ENCODE measurements at places on chromosomes 6 and 20.

DNA sequence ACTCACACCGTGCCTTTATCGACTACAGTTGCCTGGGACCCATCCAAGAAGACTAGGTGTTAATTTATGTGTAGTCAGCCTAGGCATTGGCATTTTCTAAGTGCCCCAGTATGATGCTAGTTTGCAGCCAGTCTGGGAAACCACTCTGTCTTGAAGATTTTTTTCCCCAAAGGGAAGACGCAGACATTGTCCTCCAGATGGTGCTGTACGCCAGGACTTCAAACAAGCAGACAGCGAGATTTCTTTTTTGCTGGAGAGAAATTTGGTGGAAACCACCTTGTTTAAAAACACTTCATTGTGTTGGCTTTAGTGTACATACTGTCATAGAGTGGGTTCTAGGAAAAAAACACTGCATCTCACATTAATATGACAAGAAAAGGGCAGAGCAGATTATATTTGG is 30.0 kb downstream of the ALDH5A1 start:
- peak; percentile 49 for DNase-seq

DNA sequence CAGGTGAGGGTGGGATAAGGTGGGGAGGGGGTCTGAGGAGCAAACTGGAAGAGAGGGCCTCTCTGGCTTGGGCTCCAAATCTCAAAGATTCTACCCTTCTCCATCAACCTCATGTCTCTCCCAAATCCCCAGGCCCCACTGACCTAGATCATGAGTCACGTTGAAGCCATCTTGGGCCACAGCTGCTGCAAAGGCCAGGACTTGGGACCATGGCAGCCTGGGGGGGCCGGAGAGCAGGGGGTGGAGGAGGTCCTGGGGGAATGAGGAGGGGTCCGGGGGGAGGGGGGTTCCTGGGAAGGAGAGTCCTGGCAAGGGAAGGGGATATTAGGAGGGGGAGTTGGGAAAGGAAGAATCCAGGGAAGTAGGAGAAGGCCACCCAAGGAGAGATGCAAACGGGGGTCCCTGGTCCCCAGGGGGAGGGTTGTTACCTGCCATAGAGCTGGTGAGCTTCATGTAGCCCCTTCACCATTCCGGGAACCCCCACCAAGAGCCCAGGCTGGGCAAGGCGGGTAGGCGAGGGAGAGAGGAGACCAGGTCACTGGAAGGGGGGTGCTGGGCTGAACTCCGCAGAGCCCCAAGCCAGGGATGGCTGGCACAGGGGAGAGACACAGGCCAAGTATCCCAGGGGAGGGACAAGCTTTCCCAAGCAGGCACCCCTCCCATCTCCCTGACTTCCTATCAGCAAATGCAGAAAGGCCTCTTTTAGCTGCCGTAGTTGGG is 12.7 kb downstream of the GGT7 start:
- DNase-seq = no peak

GRCh38 chr20:48769069-48769983 is 58.5 kb downstream of the PREX1 start:
- no peak for DNase-seq

- DNase-seq = no peak
Observed at GRCh38 chr20:21270806-21271205, 32.3 kb upstream of the XRN2 start.

GRCh38 chr20:53752583-53752970 is 158.9 kb upstream of the ZNF217 start:
- DNase-seq = peak; percentile 47

DNA sequence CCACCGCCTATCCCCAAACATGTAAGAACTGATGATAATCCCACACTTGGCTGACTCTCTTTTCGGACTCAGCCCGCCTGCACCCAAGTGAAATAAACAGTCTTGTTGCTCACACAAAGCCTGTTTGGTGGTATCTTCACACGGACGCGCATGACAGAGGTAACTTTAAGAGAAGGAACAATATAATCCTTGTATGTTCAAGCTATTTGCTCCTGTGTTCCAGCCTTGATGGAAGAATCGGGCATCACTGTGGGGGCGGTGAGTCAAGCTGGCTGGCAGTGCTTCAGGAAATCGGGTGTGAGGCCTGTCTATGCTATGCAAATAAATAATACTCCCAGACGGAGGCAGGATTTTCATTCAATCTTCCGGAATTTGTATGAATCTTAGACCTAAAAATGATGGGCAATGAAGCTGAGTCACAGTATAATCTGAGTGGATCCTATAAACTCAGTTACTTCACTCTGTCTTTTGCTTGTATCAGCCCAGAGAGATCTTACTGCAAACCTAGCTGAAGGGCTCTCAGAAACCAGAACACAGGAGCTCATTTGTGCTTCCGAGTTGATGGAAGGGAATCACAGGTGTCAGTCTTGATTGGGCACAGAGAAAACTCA is 45.2 kb upstream of the NT5E start:
- DNase-seq = no peak

GRCh38 chr6:25215881-25216280 is 63.3 kb upstream of the CARMIL1 start:
- no peak for DNase-seq

DNA sequence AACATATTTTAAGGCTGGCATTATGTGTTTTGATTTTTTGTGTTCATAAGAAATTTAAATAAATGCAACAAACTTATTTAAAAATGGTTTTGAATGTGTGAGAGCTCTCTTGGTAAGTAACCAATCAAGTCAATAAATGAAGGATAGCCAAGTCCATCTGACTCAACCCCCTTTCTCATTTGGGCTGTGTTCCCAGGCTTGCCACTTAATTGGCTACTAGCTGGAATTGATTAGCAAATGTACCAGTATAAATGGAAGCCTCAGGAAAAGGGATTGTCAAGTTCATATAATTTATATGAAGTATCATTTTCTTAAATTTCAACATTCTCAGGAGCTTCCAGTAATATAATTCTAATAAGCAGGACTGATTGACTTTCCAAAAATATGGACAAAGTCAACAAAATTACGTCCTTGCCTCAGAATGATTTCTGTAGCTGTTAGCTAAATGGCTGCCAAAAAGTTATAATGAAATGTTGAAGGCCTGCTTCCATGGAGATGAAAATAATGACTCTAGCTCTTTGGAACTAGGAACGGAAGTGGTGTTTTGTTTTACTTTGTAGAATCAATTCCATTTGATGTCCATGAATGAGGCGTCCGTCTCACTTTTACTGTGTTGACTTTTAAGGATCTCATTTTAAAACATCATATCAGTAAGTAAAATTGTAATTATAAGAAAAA is 614.9 kb downstream of the CDH26 start:
- no peak for DNase-seq

GRCh38 chr6:27592481-27593199 is 119.7 kb upstream of the ZNF184 start:
- peak; percentile 83 for DNase-seq

- no peak for DNase-seq
Observed at GRCh38 chr6:167420177-167420576, 95.3 kb downstream of the TTLL2 start.

GRCh38 chr20:18496042-18496441 is 983 bp downstream of the RBBP9 start:
- DNase-seq = no peak

GRCh38 chr6:5541751-5542432 is 280.6 kb downstream of the FARS2 start:
- no peak for DNase-seq

GRCh38 chr6:35018182-35018519 is 123.0 kb downstream of the TCP11 start:
- no peak for DNase-seq

DNA sequence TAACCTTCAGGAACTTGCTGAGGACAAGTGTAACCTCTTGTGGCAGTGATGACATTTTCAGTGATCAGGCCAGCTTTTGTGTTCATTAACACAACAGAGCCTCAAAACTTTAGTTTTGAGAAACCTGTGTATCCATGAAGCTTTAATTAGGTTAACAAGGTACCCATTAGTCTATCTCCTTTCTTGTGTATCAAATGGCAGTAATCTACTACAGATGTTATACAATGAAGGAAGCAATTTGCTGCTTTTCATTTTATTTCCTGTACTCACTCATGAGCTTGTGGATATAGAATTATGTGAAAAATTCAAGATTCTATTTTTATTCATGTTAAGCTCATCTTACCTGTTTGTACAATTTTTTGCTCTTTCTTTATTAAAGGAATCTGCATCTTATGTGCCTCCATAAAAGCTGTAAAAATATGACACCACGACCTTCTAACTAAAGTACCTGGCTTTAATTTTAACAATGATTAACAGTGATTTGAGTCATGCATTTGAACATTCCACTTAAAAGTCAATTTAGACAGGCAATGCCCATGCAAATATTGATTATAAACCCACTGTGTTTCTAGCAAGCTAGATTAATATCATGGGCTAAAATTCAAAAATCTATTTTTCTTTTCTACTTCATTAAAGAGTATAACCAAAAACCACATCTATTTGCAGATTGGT is 897.3 kb downstream of the KIF16B start:
- no peak for DNase-seq

- no peak for DNase-seq
Observed at GRCh38 chr6:16432075-16433032, 194.0 kb downstream of the GMPR start.

Measured in HAP-1 (cell line).